Stimulated activated CD8-positive, alpha-beta memory T cell treated with anti-CD3 and anti-CD28 coated beads, Interleukin-15, amount 100 ng/mL, for 24 hours (primary cell): ENCODE measurements at places on chromosomes 5 and 9.

GRCh38 chr5:178431063-178431781 is 159.0 kb downstream of the COL23A1 start:
- DNase-seq: no peak

GRCh38 chr5:154756009-154756867 is 1.1 kb downstream of the LARP1 start:
- DNase-seq: no peak

DNA sequence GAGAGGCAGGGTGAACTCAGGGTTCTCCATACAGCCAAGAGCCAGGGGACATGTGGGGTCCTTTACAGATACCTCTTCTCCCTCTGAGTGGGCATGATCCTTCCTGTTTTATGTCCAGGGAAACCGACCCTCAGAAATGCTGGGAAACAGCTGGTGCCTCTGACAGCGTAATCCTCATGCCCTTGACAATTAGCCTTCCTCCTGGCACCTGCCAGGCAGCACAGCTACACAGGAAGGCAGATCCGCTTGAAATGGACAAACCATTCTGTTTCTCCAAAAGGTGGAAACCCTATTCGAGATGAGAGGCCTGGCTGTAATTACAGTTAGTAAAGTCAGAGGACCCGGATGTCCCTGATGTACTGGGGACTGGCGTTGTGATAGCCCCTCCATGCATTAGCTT is 7.2 kb downstream of the ERGIC1 start:
- no peak for DNase-seq

DNA sequence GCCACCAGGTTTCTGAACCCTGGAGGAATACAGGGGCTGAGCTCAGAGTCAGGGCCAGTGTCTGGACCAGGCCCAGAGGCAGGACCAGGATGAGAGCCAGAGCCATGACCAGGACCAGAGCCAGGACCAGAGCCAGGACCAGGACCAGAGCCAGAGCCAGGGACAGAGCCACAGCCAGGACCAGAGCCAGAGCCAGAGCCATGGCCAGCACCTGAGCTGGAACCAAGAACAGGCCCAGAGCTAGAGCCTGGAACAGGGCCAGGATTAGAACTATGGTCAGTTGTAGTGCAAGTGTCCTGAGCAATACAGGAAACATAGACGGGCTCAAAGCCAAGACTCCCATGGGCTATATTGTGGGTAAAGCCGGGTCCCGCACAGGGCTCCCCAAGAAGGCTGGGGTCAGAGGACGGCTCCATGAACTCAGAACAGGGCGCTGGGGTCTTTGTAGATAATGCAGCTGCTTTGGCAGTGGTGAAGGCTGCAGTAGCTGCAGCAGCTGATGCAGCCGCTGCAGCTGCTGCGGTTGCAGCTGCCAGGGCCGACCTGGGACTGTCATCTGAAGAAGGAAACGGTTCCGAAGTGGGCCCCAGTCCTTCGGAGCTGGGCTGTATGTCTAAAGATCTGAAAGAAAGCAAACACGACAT is 559 bp downstream of the SPAG8 start:
- DNase-seq: no peak

- no peak for DNase-seq
Observed at GRCh38 chr9:98010445-98010844, 27.3 kb downstream of the ANP32B start.

DNA sequence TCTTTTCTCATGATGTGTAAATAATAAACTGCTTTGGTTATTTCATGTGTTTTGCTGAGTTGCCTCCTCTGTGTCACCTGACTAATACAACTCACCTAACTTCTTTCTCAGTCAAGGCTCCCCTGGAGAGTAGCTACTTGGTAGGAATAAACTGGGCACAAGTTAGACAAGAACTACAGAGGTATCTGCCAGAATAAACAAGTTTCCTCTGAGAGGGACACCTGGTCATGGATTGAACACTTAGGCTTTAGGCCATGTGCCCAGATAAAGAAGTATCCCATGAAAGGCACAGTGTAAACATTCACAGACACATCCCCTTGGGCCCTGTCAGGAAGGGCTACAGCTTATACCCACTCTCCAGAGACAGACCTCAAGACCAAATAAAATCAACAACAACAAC is 532.5 kb downstream of the KIF4B start:
- no peak for DNase-seq

GRCh38 chr9:127753622-127754021 is 18.5 kb upstream of the TOR2A start:
- no peak for DNase-seq

DNA sequence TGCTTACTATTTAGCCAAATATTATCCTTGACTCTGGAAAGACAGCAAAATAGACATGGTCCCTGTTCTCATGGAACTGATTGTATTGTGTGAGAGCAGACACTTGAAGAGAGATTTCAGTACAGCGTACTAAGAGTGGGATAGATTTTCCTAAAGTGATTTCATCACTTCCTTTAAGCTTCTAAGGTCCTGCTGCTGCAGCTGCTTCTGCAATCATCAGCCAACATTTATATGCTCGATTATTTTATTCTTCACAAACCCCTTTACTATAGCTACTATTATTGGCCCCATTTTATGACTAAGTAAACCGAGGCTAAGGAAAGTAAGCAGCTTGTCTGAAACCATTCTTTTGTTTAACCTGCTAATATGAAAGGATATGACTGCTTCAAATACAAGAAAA is 137.7 kb downstream of the SPATA31D1 start:
- DNase-seq: no peak

DNA sequence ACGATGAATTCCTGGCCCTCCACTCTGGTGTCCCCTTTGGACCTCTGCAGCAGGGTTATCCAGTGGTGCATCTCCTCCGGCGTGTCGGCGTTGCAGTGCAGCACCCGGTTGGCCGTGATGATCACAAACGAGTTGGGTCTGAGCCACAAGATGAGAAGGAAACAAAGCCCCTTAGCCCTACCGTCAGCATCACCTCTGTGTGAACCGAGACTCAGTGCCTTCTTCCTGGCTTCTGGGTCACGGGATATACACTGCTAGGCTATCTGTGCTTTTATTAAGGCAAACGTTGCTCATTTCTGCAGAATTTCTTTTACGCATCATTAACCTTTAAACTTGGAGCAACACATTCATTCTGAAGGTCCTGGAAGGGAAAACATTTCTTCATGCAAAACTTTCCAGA is 65.1 kb upstream of the RETREG1 start:
- DNase-seq: no peak

GRCh38 chr9:133429641-133430161 is 7.5 kb downstream of the ADAMTS13 start:
- no peak for DNase-seq

GRCh38 chr5:121988488-121988887 is 26.7 kb downstream of the SRFBP1 start:
- no peak for DNase-seq

- no peak for DNase-seq
Observed at GRCh38 chr9:127555840-127556820, 55.9 kb upstream of the STXBP1 start.

GRCh38 chr5:38347040-38347763 is 88.8 kb downstream of the EGFLAM start:
- no peak for DNase-seq

DNA sequence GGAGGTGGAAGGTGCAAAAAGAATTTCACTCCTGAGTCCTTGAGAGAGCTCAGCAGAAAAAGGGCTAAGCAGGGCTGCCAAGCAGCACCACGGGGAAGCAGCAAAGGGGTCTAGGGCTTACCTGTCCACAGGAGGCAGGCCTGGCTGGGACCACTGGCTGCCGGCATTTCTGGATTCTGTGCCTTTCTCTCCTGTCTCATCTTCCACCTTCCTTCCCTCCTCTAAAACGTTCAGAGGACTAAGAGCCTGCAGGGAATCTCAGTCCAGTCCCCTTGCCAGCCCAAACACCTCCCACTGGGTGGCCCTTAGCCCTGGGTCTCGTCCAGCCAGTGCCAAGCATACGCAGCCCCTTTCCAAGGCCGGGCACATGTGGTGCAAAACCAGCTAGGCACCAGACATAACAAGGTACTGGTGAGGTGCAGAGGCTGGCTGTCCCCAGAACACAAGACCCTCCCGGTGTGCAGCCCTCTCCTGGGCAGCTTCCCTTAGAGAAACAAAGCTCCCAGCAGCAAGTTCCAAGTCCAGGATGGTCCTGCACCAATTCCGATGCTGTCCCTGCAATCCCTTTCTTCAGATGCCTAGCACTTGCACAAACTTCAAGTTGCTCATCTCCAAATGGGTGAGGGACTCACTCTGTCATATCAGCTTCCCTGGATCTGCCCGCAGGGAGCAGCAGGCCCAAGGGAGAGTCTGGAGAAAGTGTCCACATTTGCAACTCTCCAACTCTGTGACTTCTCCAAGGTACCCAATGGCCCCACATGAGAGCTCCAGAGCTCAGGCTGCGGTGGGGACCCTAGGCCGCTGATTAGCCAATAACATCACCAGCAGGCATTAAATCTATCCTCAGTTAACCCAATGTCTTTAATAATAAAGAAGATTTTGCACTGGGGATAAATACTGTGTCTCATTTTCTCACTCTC is 126.3 kb downstream of the C5orf15 start:
- no peak for DNase-seq

GRCh38 chr5:80453366-80453765 is 34.5 kb upstream of the FAM151B start:
- no peak for DNase-seq

DNA sequence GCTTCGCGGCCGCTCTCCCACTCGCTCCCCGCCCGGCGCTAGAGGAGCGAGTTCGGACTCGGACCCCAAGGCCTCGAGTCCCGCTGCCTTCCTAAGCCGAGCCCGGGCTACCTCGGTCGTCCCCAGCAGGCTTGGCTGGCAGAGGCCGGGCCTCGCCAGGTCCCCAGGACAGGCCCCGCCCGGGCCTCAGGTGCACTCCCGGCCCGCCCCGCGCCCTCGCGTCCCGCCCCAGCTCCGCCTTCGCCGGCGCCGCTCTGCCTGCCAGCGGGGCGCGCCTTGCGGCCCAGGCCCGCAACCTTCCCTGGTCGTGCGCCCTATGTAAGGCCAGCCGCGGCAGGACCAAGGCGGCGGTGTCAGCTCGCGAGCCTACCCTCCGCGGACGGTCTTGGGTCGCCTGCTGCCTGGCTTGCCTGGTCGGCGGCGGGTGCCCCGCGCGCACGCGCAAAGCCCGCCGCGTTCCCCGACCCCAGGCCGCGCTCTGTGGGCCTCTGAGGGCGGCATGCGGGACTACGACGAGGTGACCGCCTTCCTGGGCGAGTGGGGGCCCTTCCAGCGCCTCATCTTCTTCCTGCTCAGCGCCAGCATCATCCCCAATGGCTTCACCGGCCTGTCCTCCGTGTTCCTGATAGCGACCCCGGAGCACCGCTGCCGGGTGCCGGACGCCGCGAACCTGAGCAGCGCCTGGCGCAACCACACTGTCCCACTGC is at the start of gene SLC22A5:
Gene SLC22A5, plus strand, starts transcription at position 237 of the 707 bp plus-strand sequence. Its CDS starts 263 bp downstream, at position 500.
- DNase-seq: peak; percentile 47

DNA sequence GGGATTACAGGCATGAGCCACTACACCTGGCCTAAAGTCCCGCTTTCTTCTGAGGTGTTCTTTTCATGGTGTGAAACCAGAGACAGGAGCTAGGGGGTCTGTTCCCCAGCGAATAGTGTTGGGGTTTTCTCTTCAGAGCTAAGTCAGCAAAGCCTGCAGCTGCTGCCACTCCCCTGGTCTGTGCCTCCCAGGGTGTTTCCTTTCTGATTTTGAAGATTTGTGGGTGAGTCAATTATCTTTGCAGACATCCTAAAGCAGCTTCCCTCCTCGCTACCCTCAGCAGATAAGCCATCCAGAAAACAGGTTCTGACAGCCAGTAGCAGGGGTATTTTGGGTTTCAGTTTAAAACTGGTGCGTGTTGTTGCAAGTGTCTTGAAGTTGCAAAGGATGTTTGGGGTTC is 72.0 kb upstream of the IQGAP2 start:
- no peak for DNase-seq

GRCh38 chr5:118353970-118354369 is 634.4 kb downstream of the DTWD2 start:
- DNase-seq: no peak

- DNase-seq: no peak
Observed at GRCh38 chr9:35948451-35948850, 9.5 kb downstream of the OR2S2 start.

DNA sequence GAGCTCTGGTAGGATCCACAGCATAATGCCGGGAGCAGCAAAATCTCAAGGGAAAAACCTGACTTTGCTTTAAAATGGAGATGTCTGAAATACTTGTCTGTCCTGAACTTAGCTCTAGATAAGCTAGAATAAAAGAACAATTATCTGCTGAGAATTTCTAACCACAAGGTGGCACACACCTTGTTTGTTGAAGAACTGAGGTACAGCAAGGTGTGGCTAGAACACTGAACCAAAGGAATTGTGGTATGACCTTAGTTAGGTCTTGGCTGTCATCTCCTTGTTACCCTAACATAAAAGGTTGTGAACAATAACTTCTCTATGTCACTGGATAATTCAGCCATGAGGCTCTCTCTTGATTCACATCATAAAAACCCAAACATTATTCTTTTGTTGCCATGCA is 72.3 kb upstream of the ANXA1 start:
- DNase-seq: no peak

GRCh38 chr5:109558364-109558763 is 131.4 kb upstream of the MAN2A1 start:
- DNase-seq: no peak

DNA sequence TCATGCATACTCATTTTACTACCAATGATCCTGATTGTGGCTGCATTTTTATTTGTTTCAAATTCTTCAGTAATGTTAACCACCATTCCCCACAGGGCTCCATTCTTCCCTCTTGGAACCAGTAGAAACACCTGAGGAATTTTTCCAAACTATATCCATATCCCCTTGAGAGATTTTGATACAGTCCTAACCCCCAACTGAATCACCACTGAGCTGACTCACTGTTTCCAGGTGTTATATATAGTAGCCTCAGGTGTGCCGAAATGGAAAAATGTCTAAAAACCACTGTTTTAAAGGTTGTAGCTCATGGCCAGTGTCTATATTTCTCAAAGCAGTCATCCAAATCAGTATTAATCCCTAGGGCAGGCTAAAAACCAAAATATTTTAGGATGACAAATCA is 85.2 kb downstream of the MRPS27 start:
- no peak for DNase-seq

DNA sequence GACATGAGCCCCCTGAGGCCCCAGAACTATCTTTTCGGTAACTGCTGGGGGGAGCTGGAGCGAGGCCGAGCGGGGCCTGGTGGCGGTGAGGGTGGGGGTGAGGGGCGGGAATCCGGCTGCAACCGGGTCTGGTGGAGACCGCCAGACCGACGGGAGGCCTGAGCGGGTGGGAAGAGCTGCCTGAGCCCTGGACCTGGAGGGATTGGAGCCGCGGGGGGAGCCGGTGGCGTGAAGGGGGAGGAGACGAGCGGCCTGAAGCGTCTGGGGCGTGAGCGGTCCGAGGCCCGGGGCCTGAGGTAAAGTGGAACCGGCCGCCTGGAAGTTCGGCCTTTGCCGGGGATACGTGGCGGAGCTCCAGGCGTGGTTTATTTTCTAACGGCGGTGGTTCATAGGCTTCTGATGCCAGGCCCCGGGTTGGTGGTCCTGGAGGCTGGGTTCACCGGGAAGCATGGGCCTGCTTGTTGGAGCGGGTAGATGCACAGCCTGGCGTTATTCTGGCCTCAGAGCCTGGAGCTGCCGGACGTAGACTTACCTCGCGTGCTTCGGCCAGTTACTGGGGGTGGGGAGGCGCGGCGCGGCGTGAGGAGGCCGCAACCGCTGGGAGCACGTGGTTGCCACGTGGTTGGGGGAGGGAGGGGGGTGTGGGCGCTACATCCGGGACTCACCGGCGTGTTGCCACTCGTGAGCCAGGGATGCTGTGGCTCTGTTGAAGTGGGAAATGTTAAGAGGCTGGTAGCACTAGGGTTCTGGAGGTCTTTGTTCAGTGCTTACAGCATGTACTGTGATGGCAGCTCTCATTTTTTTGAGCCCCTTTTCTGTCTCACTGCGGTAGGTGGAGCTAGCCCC is 544 bp downstream of the NPM1 start:
- peak; percentile 76 for DNase-seq
